Stimulated activated CD4-positive, alpha-beta T cell treated with anti-CD3 and anti-CD28 coated beads, TNF-alpha, amount 100 ng/mL, for 48 hours (primary cell): ENCODE measurements at places on chromosomes 5 and 9.

DNA sequence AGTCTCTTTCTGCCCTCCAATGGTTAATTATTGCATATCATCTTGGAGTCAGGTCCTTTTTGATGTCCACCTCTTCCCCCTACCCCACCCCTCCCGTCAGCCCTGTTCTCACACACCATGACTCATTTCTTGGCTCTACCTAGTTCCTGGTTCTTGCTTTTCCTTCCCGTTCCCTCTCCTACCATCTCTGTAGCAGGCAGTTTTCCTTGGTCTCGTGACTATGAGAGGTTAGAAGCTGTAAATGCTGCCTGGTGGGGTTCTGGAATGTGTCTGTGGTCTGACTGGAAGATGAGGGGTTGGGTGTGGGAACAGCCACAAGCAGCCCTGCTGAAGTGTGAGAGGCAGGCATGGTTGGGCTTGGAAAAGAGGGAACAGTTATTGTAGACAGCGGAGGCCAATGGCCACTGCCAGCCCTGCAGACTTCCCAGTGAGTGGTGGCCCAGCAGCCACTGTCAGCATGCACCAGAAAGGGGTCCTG is 18.2 kb downstream of the SLC22A5 start:
- no peak for DNase-seq

DNA sequence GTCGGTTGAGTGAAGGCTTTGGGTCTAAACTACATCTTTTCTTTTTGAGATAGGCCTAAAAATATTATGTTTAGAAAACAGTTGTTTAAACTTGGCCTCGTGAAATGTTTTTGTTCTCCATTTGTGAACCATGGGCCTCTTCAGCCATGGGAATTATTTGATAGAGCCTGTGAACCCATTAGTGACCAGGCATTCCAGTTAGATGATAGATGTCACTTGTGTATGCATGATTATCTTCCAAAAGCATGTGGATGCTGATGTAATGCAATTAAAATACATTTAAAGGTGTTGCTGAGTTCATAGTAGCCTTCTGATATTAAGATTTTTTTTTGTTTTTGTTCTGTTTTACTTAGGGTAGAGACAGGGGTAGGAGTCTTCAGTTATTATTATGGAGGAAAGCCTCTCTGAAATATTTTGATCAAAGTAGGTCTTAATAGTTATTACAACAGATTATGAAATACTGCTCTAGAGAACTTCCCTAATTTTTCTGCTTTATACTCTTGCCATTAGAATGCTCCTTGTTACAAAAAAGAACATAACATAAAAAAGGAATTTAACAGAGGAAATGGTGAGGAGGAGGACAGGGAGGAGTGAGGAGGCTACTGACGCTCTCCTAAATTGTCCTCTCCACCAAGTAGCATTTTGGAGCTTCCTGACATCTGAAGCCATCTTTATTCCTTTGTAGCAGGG is 32.9 kb downstream of the CPEB4 start:
- no peak for DNase-seq

DNA sequence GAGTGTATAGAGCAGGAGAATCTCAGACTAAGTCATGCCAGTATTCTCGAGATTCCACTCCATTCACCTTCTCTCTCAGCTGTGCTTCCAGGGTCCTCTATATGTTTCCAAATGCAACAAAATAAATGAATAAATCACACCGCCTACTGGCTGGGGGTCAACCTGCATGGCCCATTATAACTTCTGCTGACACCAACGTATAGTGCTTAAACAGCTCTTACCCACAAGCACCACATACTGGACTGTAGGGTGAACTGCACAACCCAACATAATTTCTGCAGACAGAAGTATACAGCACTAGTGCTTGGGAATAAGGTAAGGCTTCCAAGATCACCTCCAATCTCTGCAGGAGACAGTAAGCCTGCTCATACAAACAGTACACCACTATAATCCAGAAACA is 33.1 kb upstream of the HTR4 start:
- no peak for DNase-seq

DNA sequence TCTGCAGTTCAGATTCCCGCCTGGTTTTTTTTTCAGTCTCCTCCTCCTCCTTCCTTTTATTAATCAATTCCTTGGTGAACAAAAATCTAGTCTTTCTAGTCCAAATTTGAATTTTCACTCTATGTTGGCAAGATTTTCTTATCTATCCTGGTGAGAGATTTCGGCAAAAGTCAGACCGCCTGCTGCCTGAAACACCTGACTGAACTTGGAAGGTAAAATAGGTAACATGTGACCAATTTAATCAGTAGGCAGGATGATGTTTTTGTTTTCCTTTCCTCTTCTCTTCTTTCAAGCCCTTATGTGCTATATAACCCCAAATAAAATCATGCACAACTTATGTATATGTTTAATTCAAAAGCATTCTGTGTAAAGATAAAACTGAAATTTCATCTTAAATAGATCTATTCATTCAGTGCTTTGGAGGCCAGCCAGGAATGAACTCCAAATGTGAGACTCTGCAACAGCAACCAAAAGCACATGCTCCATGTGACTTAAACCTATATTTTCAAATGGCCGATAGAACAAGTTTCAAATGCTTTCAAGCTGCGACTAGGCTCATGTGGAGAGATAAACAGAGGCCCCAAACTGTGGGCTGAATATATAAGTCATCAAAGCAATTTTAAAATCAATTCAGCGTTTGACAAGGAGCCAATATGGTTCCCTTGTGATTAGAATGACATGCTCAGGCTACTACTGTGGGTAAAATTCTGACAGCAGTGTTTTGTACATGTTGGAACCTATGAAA is 100.4 kb upstream of the SEMA6A start:
- DNase-seq = no peak

DNA sequence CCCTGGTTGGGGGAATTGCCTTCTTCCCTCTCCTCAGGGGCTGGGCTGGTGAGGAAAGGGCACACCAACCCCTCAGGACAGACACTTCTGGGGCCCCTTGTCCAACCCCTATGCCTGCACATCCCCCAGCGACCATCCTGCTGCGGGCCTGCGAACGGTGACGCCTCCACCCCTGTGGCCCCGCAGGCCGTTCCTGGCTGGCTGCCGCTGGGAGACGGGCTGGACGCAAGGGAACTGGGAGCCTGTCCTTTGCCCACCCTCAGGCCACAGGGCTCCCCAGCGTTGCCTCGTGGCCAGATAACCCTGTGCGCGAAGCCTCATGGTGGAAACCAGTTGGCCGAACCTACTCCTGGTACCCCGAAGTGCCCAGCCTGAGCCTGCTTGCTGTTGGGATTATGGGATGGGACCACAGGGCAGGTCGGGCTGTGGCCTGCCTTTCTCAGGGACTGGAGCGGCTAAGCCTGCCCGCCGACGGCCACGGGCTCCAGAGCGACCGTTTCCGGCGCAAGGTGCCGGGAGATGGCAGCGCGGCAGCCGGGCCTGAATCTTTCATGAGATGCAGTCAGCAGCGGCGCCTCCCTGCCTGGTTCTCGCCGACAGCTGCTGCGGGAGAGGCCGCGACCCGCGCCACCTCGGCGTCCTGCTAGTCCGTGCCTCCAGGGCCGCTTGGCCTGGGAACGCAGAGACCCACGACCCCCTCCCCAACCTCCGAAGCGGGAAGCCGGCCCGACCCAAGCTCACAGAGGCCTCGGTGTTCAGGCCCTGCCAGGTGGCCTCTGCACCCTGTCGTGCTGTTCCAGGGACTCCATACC is 6.5 kb upstream of the PITX1 start:
- DNase-seq = no peak

DNA sequence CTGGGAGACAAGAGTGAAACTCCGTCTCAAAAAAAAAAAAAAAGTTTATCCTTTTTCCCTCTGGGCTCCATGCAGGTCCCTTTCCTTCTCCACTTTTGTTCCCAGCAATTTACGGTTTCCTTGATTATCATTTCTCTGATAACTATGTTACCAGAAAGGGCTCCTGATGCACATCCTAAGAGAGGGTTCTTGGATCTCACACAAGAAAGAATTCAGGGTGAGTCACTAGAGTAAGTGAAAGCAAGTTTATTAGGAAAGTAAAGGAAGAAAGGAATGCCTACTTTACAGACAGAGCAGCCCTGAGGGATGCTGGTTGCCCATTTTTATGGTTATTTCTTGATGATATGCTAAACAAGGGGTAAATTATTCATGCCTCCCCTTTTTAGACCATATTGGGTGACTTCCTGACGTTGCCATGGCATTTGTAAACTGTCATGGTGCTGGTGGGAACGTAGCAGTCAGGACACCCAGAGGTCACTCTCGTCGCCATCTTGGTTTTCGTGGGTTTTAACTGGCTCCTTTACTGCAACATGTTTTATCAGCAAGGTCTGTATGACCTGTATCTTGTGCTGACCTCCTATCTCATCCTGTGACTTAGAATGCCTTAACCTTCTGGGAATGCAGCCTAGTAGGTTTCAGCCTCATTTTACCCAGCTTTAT is 13.5 kb upstream of the MELK start:
- no peak for DNase-seq

GRCh38 chr9:137689745-137690529 is 71.1 kb downstream of the EHMT1 start:
- DNase-seq = no peak

DNA sequence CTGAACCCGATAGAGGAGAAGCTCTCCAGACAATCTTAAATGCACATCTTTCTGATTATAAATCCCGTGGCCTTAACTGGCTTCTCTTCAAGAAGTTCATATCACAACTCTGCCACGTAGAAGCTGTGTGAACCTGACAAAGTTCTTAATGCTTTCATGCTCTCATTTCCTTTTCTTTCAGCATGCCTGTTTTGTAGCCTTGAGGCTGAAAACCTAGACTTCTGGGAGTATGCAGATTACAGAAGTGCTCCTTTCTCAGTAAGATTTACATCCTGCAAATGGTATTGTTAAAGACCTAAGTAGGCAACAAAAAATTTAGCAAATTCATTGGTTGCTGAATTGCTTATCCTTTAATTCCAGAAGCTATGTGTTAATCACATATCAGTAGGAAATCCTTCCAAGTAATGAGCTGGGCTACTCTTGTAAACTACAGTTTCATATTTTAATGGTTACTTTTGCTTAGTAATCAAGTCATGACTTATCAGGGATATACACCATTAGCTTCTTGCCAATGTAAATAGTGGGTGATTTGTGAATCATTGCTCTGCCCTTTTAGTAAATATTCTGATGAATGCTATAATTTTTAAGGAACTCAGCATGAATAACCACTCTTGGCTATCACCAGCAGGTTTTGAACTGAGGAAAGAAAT is 334.7 kb downstream of the FBXL7 start:
- DNase-seq = no peak

DNA sequence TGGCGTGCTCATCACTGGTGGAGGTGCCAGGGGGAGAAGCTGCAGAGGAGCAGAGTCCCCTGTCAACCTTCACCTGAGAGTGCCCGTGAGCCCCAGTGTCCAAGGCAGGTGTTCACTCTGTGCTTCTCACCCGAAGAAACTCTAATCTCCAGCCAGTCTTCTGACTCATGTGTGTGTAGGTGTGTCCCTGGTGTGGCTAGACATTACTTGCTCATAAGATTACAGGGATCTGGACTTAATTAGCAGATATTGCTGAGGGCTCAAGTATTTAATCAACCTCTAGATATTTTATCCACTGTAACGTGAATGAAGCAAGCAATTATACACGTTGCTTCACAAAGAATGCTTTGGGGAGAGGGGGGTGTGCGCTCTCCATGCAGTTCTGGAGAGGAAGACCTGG is 72.5 kb downstream of the MED10 start:
- DNase-seq = no peak

DNA sequence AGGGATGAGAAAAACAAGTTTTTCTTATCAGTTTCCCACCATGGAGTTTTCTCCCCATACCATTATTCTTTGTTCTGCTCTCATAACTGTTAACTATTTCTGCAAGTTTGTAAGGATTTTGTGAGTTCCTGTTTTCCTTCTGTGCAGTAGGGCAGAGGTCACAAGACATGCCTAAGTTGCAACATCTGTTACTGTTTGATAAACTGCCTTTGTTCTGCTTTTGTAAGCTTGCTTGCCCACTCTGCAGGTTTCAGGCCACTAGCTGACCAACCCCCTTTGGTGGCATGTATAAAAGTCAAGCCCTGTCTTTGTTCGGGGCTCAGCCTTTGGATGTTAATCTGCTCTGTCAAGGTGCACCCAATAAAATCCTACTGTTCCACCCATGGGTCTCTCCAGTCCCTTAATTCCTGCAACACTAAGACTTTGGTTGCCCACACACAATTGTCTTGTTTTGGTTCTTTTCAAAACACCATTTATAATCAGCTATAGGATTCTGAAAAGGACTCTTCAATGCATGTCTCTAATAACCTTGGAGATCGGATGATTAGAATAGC is 545.4 kb downstream of the CDH9 start:
- DNase-seq = no peak

- no peak for DNase-seq
These were observed 187.1 kb upstream of the GRIN3A start for GRCh38 chr9:101925498-101925897.

GRCh38 chr9:118595719-118596305 is 773.4 kb downstream of the BRINP1 start:
- DNase-seq = no peak

DNA sequence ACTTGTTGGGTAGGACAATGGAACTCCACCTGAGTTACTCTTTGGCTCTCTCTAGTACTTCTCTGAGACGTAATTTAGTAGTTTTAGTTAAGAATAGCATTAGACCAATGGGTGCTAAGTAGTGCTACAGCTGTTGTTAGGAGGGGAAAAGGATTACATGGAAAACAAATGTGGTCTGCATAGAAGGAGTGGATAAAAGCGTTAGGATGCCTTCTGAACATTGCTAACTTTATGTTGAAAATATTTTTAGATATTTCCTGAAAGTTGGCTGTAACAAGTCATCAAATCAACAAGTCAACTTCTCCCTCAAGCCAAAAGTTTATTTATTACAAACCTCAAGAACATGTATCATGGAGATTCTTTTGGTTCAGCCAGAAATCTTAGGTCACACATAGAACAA is 409.5 kb upstream of the MEF2C start:
- no peak for DNase-seq

DNA sequence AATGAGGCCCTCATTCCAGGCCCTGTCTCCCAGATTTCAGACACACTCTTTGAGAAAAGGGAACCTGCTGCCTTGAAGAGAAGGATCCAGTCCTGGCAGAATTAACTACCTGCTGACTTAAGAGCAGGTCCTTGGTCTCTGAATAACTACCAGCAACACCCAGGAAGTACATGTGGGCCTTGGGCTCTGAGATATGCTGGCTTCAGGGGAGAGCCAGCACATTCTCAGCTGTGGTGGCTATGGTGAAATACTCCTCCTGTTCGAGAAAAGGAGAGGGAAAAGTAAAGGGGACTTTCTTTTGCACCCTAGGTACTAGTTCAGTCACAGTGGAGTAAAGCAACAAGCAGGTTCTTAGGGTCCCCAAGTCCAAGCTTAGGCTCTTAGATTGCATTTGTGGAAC is 120.0 kb downstream of the HMHB1 start:
- DNase-seq = no peak
